ENCODE measurements at places on chromosomes 2 and 18.

- DNase-seq, result no peak
Measured at GRCh38 chr2:14944562-14945346, 312.2 kb downstream of the LRATD1 start.

DNA sequence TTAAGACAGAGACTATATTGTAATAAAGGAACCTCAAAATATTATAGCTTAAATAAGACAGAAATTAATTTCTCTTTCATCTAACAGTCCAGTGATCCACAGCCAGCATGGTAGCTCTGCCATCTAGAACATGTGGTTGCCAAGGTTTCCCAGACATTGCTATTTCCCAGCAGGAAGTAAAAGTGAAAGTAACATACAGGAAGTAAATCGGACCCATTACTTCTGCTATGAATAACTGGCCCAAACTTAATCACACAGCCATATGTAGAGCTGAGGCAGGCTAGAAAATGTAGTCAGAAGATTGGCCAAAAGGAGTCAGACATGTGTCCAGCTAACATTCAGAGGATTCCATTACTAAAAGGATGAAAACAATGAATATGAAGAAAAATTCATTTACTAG, 71.0 kb downstream of the NOL4 start:
- DNase-seq, result no peak

DNA sequence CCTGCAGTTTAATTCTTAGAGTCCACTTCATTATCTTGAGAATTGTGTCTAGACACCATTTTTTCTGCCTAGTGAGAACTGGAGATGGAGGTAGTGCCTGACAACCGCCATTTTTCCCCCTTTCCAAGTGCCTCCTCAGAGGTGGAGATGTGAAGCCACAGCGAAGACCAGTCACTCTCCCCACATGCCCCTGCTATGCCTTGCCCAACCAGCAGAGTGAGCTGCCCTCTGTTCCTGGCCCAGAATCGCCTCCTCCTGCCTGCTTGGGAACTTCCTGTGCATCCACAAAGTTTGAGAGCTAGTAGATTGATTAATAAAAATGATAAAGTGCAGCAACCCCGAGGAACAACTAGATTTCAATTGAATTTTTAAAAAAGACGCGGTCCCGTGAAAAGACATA, 123.3 kb downstream of the CLIP4 start:
- no peak for DNase-seq

GRCh38 chr2:176269319-176270099, at the start of gene MTX2:
Gene MTX2, plus strand, starts transcription at chr2:176269442. Its CDS starts 188 bp downstream, at chr2:176269630.
- peak; percentile 90 for DNase-seq

- DNase-seq, result no peak
Measured at GRCh38 chr18:24695168-24695567, 234.7 kb downstream of the HRH4 start.

DNA sequence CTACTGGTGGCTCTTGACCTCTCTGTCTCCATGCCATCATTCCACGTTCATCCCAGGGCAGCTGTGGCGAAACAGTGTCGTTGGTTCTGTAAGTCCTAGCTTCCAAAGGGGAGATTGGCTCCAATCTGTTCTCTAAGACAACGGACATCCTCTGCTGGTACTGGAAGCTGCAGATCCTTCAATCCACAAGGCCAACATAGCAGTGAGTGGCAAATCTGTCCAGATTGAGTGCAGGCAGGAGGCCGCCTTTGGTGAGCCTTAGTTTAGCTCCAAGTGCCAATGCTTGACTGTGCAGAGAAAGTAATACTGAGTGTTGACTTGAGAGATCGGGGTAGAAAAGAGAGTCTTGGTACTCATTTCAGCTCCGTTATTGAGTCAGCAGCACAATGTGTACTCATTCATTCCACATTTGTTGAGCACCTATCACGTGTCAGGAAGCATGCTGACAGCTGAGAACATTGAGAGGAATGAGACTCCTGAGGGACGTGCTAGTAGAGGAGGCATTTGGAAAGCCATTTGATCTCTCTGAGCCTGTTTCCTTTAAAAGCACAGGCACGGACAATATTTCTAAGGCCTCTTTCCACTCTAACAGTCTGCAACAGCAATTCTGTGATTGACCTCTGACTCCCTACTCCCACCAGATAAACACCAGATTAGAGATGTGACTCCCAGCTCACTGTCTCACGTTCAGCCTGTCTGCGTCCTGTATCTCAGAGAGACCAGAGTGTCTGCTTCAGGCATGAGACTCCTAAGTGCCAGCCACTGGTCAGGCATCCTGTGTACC, 306.0 kb downstream of the CLIP4 start:
- no peak for DNase-seq

All from NCI-H1930 (cell line).